ENCODE measurements at places on chromosomes 7 and 10. TPM values are rescaled to one million over a fixed set of nuclear protein-coding genes. Genes with fewer than 3 reads are reported as not detected.

The ZNF804B gene
- total RNA-seq = not detected

The NXPH1 gene
- not detected for total RNA-seq

The SSMEM1 gene
- total RNA-seq = not detected

The CNNM2 gene
- total RNA-seq = 5.6 TPM

The AFAP1L2 gene
- total RNA-seq = 21.7 TPM

The SLC16A12 gene
- total RNA-seq = 0.21 TPM

The PODXL gene
- total RNA-seq = 39.2 TPM

The FRAT2 gene
- total RNA-seq = 8.9 TPM

The ADAM8 gene
- 3.8 TPM for total RNA-seq

The ICA1 gene
- 1.6 TPM for total RNA-seq

The EEF1AKMT2 gene
- 14.1 TPM for total RNA-seq

The PANK1 gene
- 7.4 TPM for total RNA-seq

The WDR91 gene
- total RNA-seq = 7.7 TPM

The NPC1L1 gene
- 0.08 TPM for total RNA-seq

The PGAM2 gene
- total RNA-seq = not detected

The CYP3A5 gene
- 1.9 TPM for total RNA-seq

The CALML5 gene
- total RNA-seq = not detected

The ZP3 gene
- total RNA-seq = 20.2 TPM

The PIP gene
- total RNA-seq = 0.36 TPM

The FANK1 gene
- total RNA-seq = 2.2 TPM

The RAMP3 gene
- not detected for total RNA-seq

The DGKI gene
- total RNA-seq = 0.29 TPM

The FKBP6 gene
- not detected for total RNA-seq

The PRKCQ gene
- total RNA-seq = 3.3 TPM

The CHRM2 gene
- not detected for total RNA-seq

The WEE2 gene
- not detected for total RNA-seq

All from A549 treated with Mapracorat at 1 μM for 4 hours (cell line).